ENCODE measurements at places on chromosomes 4 and X.

DNA sequence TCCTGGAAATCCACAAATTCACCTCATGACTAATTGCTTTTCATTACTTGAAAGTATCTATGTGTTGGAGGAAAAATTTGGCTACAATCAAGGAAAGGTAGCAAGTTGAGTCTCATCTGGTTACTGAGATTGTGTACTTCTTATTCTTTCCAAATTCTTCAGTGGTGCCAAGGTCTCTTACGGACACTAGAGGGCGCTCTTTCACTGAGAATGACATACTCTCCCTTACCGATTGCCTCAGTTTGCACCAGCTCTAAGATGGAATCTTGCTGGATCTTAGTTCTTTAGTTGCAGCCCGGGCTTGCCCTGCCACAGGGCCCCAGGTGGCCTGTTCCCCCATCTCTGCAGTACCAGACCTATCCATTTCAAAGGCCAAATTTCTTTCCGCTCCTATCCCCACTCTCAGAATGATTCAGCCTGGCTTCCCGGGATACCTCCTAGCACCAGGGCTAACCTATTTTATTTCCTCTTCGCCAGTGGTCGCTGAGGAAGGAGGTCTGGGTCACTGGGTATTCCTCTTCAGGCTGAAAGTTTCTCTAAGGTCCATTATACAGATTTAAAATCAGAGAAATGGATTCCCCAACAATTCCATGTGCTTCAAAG, 24.6 kb upstream of the GPR50 start:
- peak; percentile 33 for DNase-seq

DNA sequence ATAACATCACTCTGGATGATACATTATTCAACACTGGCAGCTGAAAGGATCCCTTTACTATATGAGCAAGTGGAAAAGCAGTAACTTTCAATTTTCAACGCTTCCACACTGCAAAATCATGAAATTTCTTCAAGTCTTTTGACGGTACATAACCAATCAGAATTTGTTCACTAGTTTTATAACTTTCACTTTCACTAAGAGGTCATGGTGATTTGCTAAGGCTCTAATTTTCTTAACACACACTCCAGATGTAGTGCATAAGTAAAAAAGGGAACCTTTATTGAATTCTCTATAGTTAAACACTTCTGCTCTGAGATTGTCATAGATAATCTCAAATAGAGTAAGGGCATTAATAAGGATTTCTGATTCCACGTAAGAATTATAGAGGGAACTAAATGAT, 4.1 kb downstream of the ARMCX2 start:
- no peak for DNase-seq

DNA sequence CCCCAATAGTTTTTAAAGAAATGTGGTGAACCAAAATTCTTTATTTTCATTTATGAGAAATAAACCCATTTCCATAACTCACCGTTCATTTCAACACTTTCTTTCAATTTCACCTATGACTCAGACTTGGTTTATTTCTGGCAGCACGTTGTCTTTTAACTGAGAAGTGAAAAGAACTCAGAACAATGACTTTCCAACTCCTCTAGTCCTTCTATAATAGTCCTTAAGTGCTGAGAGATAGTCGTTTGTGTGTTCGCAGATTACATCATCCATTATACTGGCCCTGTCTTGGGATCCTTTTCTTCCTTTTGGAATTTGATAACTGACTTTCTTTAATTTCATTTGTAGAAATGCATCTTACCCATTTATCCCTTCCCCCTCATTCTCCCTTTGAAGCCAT, 113.6 kb downstream of the GLUD2 start:
- no peak for DNase-seq

DNA sequence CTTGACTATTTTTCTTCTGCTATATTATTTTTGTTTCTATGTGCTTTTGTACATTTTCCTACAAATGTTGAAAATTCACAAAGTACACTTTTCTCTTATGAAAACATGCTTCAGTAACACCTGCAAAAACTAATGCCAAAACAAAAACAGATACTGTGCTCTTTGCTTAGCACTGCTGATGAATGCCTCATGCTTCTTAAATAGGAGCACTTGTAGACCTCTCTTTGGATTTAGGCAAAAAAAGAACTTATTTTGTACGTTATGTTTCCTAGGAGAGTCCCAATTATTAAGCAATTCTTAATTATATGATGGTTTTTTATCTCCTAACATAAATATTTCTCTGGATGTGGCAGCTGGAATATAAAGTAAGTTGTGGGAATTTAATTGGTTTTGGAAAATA, 285.0 kb upstream of the ARSJ start:
- no peak for DNase-seq

DNA sequence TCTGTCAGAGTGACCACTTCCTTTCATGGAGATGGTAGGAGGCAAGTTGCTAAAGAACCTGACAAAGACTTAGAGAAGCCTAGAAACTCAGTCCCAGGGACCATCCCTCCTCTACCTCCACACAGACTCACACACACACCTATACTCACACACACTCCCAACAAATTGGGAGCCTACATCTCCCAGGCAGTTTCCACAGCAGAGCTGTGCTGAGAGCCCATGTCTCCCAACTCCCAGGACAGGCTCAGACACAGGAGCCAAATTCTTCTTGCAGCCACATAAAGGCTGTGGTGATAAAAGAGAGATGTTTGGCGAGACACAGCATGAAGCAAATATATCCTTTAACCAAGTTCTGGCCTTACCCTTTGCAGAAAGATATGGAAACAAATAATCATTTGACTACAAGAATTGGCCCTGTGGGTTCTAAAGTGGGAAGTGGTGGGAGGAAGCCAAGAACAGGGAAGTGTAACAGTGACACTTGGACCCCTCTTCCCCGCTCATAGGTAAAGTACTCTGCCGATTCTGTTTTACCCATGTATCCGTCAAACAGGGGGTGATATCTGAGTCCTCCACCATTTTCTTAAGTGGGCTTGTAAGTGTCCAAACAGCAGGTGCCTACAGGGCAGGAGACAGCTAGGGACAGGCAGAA, 11.0 kb upstream of the IDS start:
- no peak for DNase-seq

- DNase-seq, result no peak
Observed at GRCh38 chr4:138405466-138405891, 163.3 kb upstream of the SLC7A11 start.

DNA sequence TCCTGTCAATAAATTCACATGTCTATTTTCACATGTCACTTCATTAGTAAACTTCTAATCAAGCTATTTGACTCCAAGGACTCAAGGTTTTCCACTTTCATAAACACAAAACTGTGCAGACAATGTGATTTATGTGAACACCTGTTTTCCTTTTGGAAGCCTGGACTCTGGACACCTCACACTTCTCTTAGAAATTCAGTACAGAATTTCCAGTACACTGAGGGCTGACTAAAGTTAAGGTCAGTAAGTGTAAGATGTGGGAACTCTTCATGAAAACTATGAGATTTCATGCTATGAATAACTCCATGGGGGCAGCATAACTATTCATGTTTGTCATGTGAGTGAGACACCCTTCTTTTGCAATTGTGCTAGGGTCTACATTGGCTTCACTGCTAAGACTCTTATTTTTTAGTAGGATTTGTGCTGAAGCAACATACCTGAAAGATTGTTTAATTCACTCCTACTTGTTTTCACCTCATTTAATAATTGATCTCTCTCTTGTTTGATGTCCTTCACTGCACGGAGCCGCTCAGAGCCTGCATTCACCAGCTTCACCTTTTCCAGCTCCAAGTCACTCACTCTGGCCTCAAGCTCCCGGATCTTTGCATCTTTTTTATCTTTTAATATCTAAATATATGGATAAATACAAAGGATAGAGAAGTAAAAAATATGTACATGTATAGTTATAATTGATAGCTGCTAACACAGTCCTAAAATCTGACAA, 55.3 kb downstream of the STBD1 start:
- no peak for DNase-seq

DNA sequence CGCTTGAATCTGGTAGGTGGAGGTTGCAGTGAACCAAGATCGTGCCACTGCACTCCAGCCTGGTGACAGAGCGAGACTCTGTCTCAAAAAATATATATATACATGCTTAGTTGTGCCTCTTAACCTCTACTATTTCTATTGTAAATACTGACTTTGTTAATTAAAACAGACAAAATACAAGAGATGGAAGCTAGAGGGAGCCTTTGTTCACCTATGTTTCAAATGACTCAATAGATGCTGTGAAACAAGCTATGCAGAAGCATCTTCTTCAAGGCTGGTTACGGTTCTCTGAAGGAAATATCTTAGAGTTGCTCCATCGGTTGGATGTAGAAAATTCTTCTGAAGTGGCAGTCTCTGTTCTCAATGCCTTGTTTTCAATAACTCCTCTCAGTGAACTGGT, 6.2 kb downstream of the NCAPG start:
- peak; percentile 5 for DNase-seq

Data from NCI-H345 (cell line).